Renal cortex interstitium (tissue), 15 donors: ENCODE measurements at places on chromosomes 6 and 20.

DNA sequence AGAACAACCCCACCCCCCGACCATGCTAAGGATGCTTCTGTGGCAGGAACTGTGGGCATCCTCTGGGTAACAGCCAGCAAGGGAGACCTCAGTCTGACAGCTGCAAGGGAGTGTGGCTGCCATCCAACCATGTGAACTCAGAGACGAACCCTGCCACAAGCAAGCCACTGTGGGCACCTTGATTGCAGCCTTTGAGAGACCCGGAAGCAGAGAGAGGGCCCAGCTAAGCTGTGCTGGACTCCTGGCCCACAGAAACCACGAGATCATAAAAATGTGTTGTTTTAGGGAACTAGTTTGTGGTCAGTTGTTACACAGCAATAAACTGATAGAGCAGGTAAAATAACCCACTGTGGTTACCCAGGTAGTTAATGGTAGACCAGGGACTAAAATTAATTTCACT lies 414.6 kb downstream of the CDH26 start:
- DNase-seq = no peak

DNA sequence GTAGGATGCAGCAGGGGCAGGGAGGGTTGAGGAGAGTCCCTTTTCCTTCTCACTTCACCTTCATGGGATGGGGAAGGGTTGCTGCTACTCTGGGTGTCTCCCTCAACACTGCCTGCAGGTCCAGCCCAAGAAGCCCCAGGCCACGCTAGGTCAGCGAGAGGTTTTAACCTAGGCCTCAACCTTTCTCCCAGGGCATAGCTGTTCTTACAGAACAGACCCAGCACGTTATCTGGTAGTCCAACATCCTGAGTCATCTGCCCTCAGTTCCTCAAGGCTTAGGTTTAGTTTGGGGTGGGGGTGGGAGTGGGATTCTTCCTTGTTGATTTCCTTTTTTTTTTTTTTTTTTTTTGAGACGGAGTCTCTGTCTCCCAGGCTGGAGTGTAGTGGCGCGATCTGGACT lies 15.8 kb downstream of the LRRC73 start:
- no peak for DNase-seq

- DNase-seq = no peak
Observed at GRCh38 chr20:63223121-63223825, 7.3 kb upstream of the YTHDF1 start.

DNA sequence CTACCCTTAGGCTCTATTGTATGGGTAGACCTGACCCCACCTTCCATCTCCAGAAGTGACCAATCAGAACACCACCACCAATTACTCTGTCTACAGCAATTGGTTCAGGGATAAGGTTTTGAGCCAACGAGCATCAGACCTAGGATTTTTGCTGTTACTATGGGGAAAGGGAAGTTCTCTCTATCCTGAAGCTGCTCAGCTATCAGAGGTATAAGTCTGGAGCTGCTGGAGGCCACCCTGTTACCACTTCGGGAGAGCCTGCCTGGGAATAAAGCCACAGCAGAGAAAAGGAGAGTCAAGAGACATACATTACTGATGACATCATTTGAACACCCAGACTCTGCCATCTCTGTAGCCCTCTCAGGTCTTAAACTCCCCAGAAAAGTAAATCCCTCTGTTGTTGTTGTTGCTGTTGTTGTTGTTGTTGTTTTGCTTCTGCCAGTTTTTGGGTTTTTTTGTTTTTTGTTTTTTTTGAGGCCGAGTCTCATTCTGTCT lies 94.5 kb downstream of the PREX1 start:
- no peak for DNase-seq

GRCh38 chr20:13404293-13404692 lies 183.2 kb downstream of the ISM1 start:
- no peak for DNase-seq

DNA sequence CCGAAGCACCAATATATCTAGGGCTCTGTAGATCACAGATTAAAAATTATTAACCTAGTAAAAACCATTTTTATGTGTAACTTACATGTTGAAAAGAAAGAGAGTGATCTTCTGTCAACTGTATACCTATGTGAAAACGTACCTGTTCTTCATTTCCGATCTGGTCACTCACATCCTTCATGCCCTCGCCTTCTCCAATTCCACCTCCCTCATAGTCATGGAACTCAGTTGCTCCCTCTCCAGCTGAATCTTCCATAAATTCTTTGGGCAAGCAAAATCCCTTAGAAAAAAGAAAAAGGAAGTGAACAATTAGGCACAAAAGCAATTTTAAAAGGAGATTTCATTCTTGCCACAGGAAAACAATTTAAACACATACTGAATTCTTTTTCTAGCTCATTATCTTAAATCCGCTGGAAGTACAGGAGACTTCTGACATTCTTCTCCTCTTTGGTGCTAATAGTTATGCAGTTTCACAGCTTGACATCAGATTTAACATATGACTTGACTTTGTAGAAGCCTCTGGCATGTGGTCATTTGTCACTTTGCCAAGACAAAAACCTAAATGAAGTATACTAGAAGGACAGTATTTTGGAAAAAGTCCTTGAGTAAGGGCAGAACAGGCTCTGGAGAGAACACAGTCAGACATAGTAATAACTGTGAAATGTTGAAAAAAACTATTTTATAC lies 29.5 kb upstream of the LYRM2 start:
- no peak for DNase-seq
